Endothelial cell (in vitro differentiated cells): ENCODE measurements at places on chromosomes 6 and 20.

- H3K4me3 ChIP-seq = no peak overlapping the region
- H3K36me3 ChIP-seq = peaks cover 19% of the 10 kb centered on the region
- H3K27ac ChIP-seq = no peak overlapping the region
- no peak for DNase-seq
These were observed 1.9 kb upstream of the NKAIN4 start for GRCh38 chr20:63255931-63256704.

- H3K36me3 ChIP-seq = no peaks in the 10 kb centered on the region
- DNase-seq = peak; percentile 30
- H3K27me3 ChIP-seq = peaks cover 10% of the 10 kb centered on the region
- peaks cover 18% of the 10 kb centered on the region for H3K4me1 ChIP-seq
- peak overlapping the region; percentile 90 for H3K27ac ChIP-seq
These were observed 25.1 kb upstream of the PNPLA1 start for GRCh38 chr6:36244641-36245280.

- peaks cover 71% of the 10 kb centered on the region for H3K4me1 ChIP-seq
- peak overlapping the region; percentile 97 for H3K27ac ChIP-seq
- peaks cover 10% of the 10 kb centered on the region for H3K36me3 ChIP-seq
- peak overlapping the region; percentile 70 for H3K4me3 ChIP-seq
- peaks cover 8% of the 10 kb centered on the region for H3K27me3 ChIP-seq
These were observed 3.1 kb downstream of the CD93 start for GRCh38 chr20:23082846-23083552.

DNA sequence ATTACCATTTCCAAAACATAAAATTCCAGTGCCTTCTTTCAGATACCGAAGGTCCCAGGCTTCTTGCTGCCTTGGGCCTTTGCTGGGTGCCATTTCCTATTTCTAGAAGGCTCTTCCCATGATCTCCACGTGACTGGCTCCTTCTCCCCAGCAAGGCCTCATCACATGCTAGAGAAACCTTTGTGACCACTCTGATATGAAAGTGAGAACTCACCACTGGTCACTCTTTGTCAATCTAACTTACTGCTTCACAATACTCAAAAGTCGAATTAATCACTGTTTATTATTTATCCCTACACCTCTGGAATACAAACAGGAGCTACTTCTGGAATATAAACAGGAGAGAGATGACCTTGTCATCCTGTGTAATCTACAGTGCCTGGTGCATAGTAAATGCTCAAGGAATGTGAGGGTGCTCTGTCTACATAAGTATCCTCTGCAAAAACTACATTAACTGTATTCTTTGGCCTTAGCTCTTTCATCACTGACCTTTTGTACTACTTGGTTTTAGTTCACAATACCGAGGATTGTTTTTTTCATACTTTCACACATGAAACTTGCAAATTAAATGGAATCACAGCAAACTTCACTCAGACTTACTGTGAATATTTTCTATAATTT lies 1.6 kb downstream of the STX7 start:
- peaks cover 6% of the 10 kb centered on the region for H3K36me3 ChIP-seq
- H3K4me3 ChIP-seq = peak overlapping the region; percentile 61
- no peaks in the 10 kb centered on the region for H3K27me3 ChIP-seq
- DNase-seq = no peak

DNA sequence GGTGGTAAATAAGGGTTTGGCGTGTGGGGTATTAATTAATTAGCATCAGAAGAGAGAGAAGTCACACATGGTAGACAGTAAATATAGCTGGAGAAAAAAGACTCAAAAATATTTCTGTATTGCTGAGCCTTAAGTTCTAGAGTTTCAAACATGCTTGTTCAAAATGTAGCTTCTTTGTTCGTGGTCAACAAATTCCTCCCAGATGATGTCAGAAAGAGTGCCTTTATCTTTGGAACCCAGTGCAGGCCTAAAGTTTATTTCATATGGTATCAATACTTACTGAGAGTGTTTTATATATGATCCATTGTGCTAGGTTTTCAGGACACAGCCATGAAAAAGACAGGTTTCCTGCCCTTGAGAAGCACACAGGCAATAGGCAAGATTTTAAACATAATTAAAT lies 18.3 kb downstream of the MARCKS start:
- H3K4me1 ChIP-seq = peaks cover 33% of the 10 kb centered on the region
- no peaks in the 10 kb centered on the region for H3K36me3 ChIP-seq
- peak overlapping the region; percentile 90 for H3K27ac ChIP-seq
- no peak for DNase-seq

- H3K4me1 ChIP-seq = peaks cover 13% of the 10 kb centered on the region
- no peak overlapping the region for H3K4me3 ChIP-seq
- H3K27ac ChIP-seq = no peak overlapping the region
- DNase-seq = no peak
- H3K27me3 ChIP-seq = peaks cover 6% of the 10 kb centered on the region
- peaks cover 18% of the 10 kb centered on the region for H3K36me3 ChIP-seq
These were observed 67.2 kb downstream of the SSR1 start for GRCh38 chr6:7245668-7246393.

GRCh38 chr6:146861029-146861563 lies 262.3 kb downstream of the ADGB start:
- peaks cover 4% of the 10 kb centered on the region for H3K4me1 ChIP-seq
- peaks cover 3% of the 10 kb centered on the region for H3K27me3 ChIP-seq
- H3K4me3 ChIP-seq = no peak overlapping the region
- no peak for DNase-seq
- H3K27ac ChIP-seq = no peak overlapping the region

- H3K4me1 ChIP-seq = peaks cover 17% of the 10 kb centered on the region
- H3K27me3 ChIP-seq = peaks cover 2% of the 10 kb centered on the region
- H3K36me3 ChIP-seq = no peaks in the 10 kb centered on the region
- H3K4me3 ChIP-seq = peak overlapping the region; percentile 40
These were observed 22.7 kb upstream of the MCM3 start for GRCh38 chr6:52306972-52307870.

DNA sequence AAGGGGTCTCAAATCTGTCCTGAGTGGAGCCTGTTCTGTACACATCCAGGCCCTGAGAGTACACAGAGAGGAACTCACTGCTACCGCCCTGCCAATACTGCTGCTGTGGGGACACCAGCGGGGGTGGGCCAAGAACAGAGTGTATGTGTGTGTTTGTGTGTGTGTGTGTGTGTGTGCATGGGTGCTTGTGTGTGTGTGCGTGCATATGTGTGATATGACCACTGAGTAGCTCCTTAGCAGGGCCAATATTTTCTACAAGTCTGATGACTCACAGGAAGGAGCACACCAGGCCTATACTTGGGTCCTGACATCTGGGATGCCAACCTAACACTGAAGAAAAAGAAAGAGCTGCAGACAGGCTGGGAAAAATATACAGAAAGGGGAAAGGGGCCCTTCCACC lies 1.4 kb downstream of the RAET1E start:
- no peak overlapping the region for H3K4me3 ChIP-seq
- no peaks in the 10 kb centered on the region for H3K36me3 ChIP-seq
- H3K4me1 ChIP-seq = peaks cover 26% of the 10 kb centered on the region
- no peak overlapping the region for H3K27ac ChIP-seq

GRCh38 chr6:68197356-68197755 lies 437.7 kb upstream of the ADGRB3 start:
- H3K4me3 ChIP-seq = no peak overlapping the region
- DNase-seq = no peak
- no peaks in the 10 kb centered on the region for H3K27me3 ChIP-seq
- no peaks in the 10 kb centered on the region for H3K4me1 ChIP-seq
- no peak overlapping the region for H3K27ac ChIP-seq

DNA sequence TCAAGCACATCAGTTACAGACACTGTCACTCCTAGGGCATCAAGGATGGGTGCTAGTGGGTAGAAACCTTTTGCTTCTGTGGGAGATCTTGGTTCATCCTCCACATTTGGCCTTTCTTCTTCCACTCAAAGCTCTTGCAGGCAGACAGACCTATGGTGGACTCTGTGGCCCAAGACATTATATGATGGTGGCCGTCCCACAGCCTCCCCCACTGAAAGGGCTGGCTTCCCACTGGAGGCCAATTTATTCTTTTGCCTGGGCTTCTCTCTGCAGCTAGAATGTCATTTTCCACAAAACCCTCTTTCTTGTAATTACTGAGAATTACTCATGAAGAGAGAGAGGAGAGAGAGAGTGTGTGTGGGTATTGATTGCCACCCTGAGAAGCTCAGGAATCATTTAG lies 43.8 kb downstream of the CD40 start:
- no peak overlapping the region for H3K27ac ChIP-seq
- no peak for DNase-seq
- no peaks in the 10 kb centered on the region for H3K36me3 ChIP-seq
- H3K4me3 ChIP-seq = no peak overlapping the region

DNA sequence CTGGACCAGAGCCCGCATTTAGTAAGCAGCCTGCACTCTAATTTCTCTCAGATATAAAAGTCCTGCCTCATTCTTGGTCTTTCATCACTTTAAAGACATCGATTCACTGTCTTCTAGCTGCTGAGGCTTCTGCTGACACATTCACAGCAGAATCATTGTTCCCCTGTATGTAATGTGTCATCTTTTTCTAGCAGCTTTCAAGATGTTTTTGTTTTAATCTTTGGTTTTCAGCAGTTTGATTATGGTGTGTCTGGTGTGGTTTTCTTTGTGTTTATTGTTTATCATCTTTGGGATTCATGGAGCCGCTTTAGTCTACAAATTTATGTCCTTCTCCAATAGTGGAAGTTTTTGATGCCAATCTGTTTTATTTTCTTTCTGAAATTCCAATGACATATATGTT lies 157.3 kb upstream of the STMND1 start:
- no peak overlapping the region for H3K4me3 ChIP-seq
- peaks cover 2% of the 10 kb centered on the region for H3K27me3 ChIP-seq
- no peak overlapping the region for H3K27ac ChIP-seq

DNA sequence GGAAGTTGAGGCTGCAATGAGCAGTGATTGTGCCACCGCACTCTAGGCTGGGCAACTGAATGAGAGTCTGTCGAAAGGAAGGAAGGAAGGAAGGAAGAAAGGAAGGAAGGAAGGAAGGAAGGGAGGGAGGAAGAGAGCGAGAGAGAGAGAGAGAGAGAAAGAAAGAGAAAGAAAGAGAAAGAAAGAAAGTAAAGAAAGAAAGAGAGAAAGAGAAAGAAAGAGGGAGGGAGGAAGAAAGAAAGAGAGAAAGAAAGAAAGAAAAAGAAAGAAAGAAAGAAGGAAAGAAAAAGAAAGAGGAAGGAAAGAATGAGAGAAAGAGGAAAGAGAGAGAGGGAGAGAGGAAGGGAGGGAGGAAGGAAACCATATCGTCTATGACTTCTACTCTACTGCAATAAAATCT lies 60.2 kb downstream of the OPRM1 start:
- no peak for DNase-seq
- no peak overlapping the region for H3K4me3 ChIP-seq
- H3K36me3 ChIP-seq = no peaks in the 10 kb centered on the region
- H3K4me1 ChIP-seq = no peaks in the 10 kb centered on the region
- no peaks in the 10 kb centered on the region for H3K27me3 ChIP-seq
- no peak overlapping the region for H3K27ac ChIP-seq

DNA sequence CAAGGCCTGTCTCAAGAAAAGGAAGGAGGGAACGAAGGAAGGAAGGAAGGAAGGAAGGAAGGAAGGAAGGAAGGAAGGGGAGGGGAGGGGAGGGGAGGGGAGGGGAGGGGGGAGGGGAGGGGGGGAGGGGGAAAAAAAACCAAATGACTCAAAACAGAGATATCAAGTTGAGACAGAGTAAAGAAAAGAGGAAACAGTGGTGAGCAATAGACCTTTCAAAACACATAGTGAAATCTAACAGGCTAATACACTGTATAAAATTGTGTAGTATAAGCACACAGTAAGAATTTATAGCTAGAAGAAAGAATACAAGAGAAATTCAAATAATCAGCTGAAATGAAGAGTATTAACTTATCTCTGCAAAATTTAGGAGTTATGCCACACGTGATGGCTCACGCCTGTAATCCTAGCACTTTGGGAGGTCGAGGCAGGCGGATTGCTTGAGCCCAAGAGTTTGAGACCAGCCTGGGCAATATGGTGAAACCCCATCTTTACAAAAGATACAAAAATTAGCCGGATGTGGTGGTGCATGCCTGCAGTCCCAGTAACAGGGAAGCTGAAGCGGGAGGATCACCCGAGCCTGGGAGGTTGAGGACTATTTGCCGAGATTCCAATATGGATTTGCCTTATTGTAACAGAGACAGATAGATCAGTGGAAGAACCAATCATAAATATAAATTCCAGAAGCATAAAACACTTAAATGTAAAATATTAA lies 123.2 kb downstream of the PRND start:
- no peak for DNase-seq
- H3K4me3 ChIP-seq = no peak overlapping the region
- H3K27me3 ChIP-seq = peaks cover 7% of the 10 kb centered on the region
- H3K27ac ChIP-seq = peak overlapping the region; percentile 64

DNA sequence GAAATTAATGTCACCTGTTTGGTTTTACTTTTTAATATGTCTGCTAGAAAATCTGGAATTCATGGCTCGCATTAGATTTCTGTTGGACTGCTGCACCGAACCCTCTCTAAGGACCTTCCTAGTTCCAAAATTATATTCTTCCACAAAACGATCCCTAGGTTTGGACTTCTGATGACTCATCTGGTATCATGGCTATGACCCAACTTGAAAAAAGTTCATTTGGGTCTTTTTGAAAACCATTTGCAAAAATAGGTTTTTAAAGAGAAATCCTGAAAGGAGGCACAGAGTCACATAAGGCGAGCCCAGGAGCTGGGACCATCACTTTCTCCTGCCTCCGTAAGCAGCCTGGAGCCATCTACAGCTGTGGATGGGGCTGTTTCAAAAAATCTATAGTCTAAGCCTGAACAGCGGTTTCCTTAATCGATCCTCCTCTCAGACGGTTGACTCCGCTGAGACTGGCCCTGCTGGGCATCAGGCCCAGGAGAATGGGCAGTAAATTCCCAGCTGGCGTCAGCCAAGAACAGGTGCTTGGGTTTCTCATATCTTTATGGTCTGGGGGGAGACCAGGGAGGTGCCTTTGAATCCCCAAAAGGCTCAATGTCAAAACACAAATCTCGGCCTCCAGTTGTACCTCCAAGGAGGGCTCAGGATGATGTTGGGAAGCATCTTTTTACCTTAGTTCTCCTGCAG lies 44.6 kb downstream of the SLC24A3 start:
- no peaks in the 10 kb centered on the region for H3K27me3 ChIP-seq
- DNase-seq = no peak
- no peak overlapping the region for H3K27ac ChIP-seq

- no peak overlapping the region for H3K27ac ChIP-seq
- H3K4me3 ChIP-seq = no peak overlapping the region
- H3K27me3 ChIP-seq = peaks cover 4% of the 10 kb centered on the region
These were observed 51.6 kb upstream of the FNDC1 start for GRCh38 chr6:159117563-159117962.

GRCh38 chr6:46882645-46883044 lies 39.1 kb downstream of the ADGRF5 start:
- no peak for DNase-seq
- peaks cover 25% of the 10 kb centered on the region for H3K4me1 ChIP-seq
- H3K27ac ChIP-seq = no peak overlapping the region
- H3K36me3 ChIP-seq = peaks cover 76% of the 10 kb centered on the region
- H3K4me3 ChIP-seq = peak overlapping the region; percentile 9

- H3K4me1 ChIP-seq = peaks cover 57% of the 10 kb centered on the region
- H3K27me3 ChIP-seq = peaks cover 25% of the 10 kb centered on the region
- peak overlapping the region; percentile 100 for H3K4me3 ChIP-seq
- DNase-seq = no peak
- peaks cover 58% of the 10 kb centered on the region for H3K36me3 ChIP-seq
- peak overlapping the region; percentile 80 for H3K27ac ChIP-seq
These were observed 2.2 kb downstream of the SRSF3 start for GRCh38 chr6:36596356-36596755.
